ENCODE measurements at places on chromosomes 1 and 21.

DNA sequence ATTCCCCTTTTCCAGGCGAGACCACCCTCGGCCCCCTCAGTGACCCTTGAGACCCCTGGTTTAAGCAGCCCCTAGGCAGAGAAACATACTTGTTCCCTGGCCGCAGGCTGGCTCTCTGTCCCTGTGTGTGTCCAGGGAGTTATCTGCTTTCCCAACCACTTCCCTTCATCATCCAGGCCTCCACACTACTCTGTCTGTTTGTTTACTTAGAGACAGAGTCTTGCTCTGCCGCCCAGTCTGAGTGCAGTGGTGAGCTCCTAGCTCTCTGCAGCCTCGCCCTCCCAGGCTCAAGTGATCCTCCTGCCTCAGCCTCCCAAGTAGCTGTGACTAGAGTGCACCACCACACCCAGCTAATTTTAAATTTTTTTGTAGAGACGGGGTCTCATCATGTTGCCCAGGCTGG, 5.8 kb upstream of the VWA1 start:
- DNase-seq, result no peak

GRCh38 chr1:35449334-35450008, 107.7 kb downstream of the KIAA0319L start:
- DNase-seq, result no peak

DNA sequence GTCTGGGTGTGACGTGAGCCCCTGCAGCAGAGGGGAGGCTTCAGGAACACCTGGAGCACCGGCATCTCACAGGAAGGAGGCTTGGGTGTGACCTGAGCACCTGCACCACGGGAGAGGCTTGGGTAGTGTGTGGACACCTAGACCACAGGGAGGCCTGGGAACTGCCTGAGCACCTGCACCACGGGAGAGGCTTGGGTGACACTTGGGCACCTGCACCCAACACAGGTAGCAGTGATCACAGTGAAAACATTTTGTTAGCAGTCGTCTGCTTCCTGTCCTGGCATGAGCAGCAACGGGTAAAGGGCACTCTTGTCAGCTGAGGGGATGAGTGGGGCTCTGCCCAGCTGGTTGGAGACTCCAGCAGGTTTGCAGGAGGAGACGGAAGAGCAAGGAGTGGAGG, 22.4 kb downstream of the LRRC3 start:
- no peak for DNase-seq

DNA sequence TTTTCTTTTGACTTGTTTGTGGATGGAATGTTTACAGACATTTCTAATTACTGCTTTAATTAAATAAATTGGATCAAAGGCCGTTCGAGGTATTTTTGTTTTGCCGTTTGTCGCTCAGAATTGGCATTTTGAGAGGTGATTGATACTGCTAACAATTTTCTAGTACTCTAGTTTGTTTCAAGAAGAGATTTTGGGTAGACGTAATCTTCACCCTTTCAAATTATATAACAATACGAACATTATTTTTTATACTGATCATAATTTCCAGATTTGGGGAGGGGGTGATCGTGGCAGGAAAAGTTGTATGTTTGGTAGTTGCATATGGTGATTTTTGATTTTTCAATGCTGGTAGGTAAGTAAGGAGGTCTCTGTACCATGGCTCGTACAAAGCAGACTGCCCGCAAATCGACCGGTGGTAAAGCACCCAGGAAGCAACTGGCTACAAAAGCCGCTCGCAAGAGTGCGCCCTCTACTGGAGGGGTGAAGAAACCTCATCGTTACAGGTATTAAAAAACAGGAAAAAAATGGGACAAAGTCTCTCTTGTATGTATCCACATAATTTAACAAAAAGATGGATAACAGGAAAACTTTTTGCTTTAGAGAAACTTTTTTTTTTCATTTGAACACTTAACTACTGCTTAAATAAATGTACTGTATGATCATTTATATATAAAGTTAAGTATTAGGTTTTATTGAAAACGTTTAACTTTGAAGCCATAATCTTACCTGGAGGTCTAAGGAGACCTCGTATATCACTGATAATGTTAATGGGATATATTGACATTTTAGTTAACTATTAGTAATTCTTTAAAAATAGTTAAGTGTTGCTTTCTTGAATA, 1.7 kb downstream of the H3-3A start:
- peak; percentile 55 for DNase-seq

DNA sequence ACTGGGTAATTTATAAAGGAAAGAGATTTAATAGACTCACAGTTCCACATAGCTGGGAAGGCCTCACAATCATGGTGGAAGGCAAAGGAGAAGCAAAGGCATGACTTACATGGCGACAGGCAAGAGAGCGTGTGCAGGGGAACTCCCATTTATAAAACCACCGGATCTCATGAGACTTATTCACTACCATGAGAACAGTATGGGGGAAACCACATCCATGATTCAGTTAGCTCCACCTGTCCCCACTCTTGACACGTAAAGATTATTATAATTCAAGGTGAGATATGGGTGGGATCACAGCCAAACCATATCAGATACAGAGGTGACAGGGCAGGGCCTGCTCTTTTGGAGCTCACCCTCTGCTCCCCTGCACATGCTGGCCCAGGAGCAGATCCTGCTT, 31.4 kb upstream of the TMEM61 start:
- DNase-seq, result peak; percentile 22

DNA sequence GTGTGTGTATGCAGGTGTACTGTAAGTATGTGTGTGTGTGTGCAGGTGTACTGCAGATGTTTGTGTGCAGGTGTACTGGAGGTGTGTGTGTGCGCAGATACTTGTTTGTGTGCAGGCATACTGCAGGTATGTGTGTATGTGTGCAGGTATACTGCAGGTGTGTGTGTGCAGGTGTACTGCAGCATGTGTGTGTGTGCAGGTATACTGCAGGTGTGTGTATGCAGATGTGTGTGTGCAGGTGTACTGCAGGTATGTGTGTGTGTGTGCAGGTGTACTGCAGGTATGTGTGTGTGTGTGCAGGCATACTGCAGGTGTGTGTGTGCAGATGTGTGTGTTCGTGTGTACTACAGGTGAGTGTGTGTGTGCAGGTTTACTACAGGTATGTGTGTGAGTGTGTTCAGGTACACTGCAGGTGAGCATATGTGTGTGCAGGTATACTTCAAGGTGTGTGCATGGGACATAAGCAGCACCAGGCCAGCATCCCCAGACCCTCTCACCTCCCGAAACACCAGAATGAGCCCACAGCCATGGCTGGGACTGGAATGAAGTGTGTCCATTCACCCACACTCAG, 97.5 kb downstream of the DMRTB1 start:
- DNase-seq, result no peak

GRCh38 chr1:184823080-184823479, 68.4 kb upstream of the EDEM3 start:
- DNase-seq, result no peak

GRCh38 chr1:210027994-210028393, 90.0 kb downstream of the SYT14 start:
- no peak for DNase-seq

DNA sequence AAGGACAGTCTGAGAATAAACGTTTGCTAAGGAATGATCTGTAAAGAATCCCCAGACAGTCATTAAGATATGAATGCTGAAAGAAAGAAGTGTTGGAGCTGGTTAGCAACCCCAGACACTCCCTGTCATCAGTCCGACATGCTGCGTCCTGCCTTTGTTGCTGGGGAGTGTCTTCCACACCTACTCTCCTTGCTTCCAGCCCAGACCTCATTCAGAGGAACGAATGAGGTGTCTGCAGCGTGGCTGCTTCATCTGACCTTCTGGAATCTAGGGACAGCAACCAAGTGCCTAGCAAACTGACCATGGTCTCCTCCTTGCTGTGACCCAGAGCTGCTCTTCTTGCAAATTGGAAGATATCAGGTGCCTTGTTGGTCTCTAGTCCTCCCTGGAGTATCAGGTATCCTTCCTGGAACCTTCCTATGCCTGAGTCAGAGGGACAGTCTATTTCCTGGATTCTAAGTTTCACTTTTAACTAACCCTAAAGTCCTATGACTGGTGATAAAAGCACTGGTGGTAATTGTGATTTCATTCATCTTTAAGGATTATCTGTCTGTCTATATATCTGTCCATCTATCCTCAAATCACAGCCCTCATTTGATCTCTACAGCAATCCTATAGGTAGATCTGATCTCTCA, 45.3 kb downstream of the NFASC start:
- no peak for DNase-seq

- DNase-seq, result peak; percentile 46
Measured at GRCh38 chr1:211938561-211938997, 96.8 kb downstream of the INTS7 start.

DNA sequence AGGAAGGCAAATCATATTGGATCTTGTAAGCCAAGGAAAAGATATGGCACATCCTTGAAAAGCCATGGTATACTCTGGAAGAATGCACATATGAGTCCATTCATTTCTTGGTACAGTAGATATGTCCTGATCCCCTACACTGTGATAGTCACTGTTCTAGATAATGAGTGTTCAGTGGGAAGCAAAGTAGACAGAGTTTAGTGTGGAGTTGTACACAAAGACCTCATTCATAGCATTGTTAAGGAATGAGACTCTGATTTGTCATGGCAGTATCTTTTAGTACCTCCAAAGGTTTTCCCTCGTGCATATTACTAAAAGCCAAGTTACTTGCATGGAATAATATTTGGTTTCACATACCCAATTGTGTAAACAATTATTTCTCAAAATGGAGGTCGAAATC, 204.7 kb downstream of the NFIA start:
- no peak for DNase-seq

GRCh38 chr1:198669023-198669698, 30.3 kb downstream of the PTPRC start:
- peak; percentile 84 for DNase-seq

- peak; percentile 15 for DNase-seq
Measured at GRCh38 chr1:201715801-201716741, 112.9 kb upstream of the IPO9 start.

DNA sequence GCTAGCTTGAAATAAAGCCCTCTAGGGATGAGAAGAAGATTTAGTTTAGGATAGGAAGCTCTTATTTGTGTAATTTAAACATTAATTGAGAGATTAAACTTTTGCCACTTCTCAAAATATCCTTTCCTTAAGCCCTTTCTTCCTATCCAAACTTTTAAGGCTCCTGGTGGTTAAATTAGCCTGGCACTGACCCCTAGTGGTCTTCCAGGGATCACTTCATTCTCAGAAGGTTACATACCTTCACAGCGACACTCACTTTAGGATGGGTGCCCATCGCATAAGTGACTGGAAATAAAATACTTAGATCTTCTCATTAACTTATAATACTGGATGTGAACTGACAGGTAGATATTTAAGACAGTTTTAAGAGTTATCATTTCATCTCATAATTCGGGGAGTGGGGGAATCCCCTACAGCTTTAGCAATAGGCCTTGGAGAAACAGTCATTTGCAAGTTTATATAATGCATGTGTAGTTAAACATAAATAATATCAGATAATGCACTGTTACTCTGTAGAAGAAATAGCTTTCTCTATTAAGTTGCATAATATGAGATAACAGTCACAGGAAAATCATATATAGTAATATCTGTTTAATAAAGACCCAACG, 7.4 kb downstream of the LHX9 start:
- peak; percentile 53 for DNase-seq

Data from CD4-positive, alpha-beta T cell treated with Interleukin-10 for 1 hour (primary cell).